Adrenal gland (tissue), 19 donors: ENCODE measurements at places on chromosomes 16 and 17. TPM values are rescaled to one million over a fixed set of nuclear protein-coding genes. Genes with fewer than 3 reads are reported as not detected.

MYH2 gene
- not detected for polyA plus RNA-seq

PYDC1 gene
- not detected for polyA plus RNA-seq

HOXB1 gene
- not detected for polyA plus RNA-seq

CRYBA1 gene
- not detected for polyA plus RNA-seq

SPSB3 gene
- 8.3 TPM for polyA plus RNA-seq

EPOP gene
- polyA plus RNA-seq: 2.7 TPM

CHST5 gene
- not detected for polyA plus RNA-seq

WDR90 gene
- 125 TPM for polyA plus RNA-seq

HBA1 gene
- polyA plus RNA-seq: not detected

NEK8 gene
- 6.0 TPM for polyA plus RNA-seq

XYLT1 gene
- polyA plus RNA-seq: 2.7 TPM

ATXN1L gene
- polyA plus RNA-seq: 14.5 TPM

PSME3IP1 gene
- polyA plus RNA-seq: 67.9 TPM

SMTNL2 gene
- 0.16 TPM for polyA plus RNA-seq

FAM234A gene
- 68.2 TPM for polyA plus RNA-seq
